ENCODE measurements at places on chromosomes 16 and 17.
A peak's percentile ranks its signal among the peaks of the same experiment; 100 is the strongest.

- DNase-seq, result no peak
These were observed 25.4 kb downstream of the RTN4RL1 start for GRCh38 chr17:1999557-2000251.

- DNase-seq, result no peak
These were observed 54.9 kb downstream of the LDHD start for GRCh38 chr16:75061669-75062068.

- DNase-seq, result no peak
These were observed 12.0 kb downstream of the MMP15 start for GRCh38 chr16:58037365-58038057.

GRCh38 chr17:17944242-17944641, 28.0 kb downstream of the TOM1L2 start:
- no peak for DNase-seq

DNA sequence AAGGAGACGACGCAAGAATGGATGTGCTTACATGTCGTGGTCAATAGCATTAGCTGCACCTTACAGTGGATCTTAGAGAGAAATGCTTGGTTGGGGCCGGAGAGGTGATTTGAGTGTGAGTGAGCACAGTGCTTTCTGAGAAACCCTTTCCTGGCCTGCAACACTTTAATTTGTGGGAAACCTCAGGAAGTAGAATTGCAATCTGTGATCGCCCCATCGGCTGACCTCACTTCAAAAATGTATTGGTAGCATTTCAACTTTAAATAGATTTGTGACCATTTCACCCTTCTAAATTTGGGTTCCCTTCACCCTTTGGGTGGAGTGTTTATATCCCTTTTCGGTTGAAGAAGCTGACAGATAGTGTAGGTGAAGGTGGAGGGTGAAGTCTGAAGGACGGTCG, 13.2 kb downstream of the PRKCB start:
- no peak for DNase-seq

- no peak for DNase-seq
These were observed 161.4 kb upstream of the CDH11 start for GRCh38 chr16:65283181-65283651.

DNA sequence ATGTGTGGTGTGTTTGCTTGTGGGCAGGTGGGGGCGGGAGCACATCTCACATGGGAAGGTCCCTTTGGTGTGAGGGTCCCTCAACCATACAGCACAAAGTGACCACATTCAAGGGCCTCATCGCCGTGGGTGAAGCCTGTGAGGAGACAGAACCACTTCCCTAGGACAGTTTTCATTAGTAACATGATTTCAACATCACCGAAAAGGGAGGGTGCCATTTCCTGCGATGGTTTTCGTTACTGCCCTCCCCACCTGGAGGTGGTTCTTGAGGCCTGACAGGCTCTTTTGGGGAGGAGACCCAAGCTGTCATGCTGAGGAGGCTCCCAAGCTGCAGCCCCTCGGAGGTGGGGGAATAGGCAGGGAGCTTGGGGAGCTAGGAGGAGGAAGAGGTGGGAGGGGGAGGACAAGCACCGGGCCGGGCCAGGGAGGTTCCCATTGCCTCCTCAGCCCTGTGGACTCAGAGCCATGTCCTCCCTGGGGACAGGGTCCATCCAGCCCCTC, 9.5 kb downstream of the CD300LB start:
- no peak for DNase-seq

DNA sequence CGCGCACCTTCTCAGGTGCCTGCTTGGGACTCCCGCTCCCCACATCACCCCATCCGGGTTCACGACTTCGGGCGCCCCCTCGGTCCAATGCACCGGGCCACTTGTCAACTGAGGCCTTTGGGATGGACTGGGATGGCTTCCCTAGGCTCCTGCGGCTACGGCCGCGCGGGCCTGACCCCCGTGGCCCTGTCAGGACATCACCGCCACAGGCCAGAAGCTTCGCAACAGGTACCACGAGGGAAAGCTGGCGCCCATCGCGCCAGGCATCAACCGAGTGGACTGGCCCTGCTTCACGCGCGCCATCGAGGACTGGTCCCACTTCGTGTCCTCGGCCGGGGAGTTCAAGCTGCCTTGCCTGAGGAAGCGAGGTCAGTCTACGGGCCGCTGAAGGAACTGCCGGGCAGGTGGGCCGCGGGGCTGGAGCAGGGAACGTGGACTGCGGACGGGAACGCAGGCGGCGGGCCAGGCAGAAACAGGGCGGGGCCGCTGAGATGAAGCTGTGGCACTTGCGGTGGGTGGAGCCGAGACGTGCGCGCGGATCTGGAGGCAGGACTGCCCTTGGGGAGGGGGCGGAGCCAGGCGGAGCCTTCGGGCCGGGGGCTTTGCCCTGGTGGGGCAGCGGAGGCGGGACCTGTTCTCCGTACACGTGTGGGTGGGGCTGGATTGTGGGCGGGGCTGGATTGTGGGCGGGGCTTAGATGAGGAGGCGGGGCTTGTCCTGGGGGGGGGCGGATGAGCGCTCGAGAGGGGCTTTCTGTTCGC, 13.7 kb upstream of the CNGB1 start:
- DNase-seq, result no peak

DNA sequence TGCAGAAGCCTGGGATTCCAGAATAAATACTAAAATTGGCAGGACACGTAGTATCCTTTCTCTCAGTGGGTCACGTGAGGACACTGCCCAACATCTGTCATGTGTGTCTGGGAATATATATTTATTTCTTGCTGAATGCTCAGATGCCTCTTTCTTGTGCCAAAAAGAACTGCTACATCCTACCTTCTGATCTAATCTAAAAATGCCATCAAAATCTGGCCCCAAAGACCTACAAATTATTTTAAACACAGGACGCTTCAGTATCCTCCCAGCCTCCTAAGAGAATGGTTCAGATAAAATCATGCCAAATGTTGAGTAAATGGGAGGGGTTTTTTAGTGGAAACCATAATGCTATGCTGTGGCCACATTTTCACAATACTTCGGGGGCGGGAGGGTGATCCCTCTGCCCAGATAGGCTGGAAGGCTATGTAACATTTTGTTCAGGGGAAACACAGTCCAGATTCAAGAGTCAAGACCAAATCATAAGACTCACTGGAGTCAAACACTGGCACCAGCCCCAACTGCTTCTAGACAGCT, 22.9 kb upstream of the CORO6 start:
- peak; percentile 79 for DNase-seq

GRCh38 chr17:64148699-64149098, 18.8 kb upstream of the ERN1 start:
- no peak for DNase-seq

DNA sequence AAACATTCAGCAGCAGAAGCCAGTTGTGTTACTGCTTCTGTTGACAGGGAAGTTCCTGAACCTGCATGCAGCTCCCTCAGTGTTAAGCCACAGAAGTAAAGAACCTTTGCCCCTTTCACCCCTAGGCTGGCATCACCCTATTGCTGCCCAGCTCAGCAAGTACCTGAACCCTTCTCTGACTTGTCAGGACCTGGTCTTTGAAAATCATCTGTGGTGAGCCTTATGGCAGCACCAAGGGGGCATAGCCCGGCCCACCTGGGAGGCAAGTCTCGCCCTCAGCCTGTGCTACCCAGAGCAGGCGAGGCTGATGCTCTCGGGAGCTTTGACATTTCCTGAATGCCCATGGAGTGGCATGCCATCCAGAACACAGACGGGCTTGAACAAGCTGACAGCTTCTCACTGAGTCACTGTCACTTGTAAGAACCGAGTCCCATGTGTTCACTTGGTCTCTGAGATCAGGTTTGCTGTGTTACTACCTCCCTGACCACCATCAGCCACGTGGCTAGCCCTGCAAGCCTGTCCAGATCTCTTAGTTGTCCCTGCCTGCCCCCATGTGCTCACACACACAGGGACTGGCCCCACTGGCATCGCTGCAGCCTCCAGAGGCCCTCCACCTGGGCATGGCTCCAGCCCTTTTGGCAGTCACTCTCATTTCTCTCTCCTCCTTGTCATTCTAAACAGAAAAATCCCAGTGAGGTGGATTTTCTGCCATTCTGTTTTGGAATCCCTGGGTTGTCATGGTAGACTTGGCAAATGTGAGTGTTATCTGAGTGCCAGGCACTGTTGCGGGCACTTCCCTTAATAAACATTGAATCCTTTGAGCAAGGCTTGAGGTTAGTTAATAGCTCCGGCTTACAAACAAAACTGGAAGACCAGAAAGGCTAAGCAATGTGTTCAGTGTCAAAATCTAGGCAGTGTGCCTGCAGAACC, 2.9 kb upstream of the CARMIL2 start:
- DNase-seq, result no peak

DNA sequence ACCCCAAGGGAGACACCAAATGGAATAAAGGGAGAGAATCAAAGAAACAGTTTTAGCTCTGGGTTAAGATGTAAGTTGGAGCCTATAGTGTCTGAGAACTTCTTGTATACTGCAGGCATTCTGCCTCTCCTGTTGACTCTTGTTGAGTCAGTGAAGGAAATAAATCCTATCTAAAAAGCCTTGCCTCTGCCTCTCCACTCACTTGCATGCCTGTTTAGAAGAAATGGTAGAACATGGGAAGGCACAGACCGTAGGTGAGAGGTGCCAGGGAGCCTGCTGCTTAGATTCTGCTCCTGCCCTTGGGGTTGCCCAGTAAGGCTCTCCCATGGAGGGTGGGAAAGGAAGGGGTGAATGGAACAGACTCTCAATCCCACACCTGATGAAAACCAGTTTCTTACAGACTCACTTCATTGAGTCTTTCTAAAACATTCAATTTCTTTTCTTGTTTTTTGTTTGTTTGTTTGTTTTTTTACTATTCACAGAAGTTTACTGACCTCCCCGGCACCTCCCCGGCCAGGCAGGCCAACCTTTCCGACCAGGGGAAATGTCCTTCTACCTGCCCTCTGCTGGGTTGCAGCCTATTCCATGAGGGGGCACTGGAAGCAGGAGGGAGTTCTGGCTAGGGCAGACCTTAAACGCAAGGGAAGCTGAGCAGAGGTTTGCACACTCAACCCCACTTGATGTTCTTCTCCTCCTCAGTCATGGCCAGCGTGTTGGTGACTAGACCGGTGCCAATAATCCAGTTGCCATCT, 211.7 kb upstream of the WSB1 start:
- no peak for DNase-seq

- DNase-seq, result no peak
These were observed 44.1 kb downstream of the MARCHF10 start for GRCh38 chr17:62763891-62764600.

DNA sequence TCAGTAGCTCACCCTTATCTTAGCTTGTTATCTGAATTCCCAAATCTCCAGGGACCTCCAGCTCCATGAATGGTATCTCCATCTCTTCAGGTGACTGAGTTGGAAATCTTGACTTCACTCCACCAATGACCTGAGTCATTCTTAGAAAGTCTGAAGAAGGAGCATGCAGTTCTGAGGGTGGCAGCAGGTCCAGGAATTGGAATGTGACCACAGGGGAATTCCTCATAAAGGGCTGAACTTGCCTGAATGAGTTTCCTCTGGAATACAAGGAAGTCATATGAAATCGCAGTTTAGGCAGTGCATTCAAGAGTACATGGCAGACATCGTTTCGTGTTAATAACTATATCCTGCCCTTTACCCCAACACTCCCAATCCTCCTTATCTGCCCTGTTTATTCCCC, 12.5 kb upstream of the PYY start:
- DNase-seq, result no peak
